ENCODE measurements at places on chromosomes 5 and 9. TPM values are rescaled to one million over a fixed set of nuclear protein-coding genes. Genes with fewer than 3 reads are reported as not detected.
A peak's percentile ranks its signal among the peaks of the same experiment; 100 is the strongest.

Gene IFNB1
- total RNA-seq, result not detected

DNA sequence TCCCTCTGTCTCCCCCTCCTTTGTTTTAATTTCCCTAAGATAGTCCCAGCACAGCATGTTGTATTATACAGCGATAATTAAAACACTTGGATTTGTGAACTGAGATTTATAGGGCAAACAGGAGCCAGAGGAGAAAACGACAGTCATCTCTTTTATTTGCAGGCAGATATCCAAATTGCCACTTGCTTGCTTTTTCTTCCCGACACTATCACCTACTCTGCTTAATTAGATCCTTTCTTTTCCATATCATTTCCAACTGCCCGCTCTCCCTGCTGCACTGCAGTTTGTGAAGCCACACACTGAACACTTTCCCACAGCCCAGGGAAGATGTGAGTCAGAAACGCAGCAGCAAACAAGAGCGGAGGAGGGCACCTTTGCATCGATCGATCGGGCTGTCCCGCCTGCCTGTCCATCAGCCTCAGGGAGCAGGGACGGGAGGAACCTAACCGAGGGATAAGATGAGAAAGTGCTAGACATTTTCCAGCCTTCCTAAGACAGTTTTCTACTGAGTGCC lies 35.8 kb upstream of the SPRY4 start:
- DNase-seq, result peak; percentile 21

DNA sequence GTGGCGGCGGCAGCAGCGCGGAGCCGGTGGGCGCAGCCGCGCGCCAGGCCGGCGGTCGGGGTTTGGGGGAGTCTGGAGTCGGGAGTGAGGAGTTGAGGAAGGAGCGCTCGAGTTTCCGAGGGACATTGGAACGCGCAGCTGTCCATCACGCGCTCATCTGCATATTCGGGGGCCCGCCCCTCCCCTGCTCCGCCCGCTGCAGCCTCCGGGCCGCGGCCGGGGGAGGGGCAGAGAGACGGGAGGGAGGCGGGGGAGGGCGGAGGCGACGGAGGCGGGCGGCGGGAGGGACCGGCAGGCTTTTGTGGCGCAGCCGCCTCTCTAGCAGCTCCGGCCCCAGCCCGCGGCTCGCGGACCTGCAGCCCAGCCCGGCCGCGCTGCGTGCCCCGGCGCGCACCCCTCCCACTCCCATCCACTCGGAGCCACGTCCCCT lies at the start of gene IRX2:
IRX2 (minus strand) TSS at position 86 of the 430 bp plus-strand sequence. CDS start 264 bp downstream, outside the sequence.
- peak; percentile 83 for DNase-seq

DNA sequence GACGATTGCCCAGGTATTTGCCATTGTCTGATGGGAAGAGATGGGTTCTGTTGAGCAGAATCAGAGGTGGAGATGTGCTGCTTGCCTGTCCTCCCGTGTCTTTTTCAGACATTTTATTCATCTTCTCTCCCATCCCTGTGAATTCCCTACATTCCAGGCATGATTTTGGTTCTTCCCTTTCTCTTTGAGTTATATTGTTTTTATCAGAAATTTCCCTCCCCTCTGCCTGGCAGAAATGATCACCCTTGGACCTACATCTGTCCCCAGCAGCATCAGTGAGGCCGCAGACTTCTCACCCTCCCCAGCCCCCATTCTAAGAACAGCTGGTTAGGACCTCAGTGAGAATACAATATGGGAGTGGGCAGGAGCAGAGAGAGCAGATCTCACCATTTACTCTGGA lies 640.2 kb downstream of the CCDC171 start:
- DNase-seq, result no peak

- no peak for DNase-seq
These were observed 86.6 kb downstream of the ACER2 start for GRCh38 chr9:19495186-19496028.

DNA sequence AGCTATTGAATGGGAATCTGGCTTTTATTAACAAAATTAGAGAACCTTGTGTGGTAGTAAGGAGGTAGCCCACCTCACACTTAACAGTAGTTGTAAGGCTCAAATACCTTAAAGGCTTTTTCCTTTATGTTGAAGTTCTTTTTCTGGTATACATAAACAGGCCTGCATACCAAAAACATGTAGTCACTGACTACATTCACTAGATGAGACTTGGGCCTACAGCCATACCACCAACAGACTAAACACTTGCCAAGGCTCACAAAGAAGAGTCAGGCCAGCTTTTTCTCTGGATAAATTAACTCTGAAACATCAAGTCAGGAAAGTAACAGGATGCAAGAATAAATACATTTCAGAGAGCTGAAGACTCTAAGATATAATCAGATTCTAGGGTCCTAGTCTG lies 78.6 kb upstream of the MPDZ start:
- DNase-seq, result peak; percentile 15

DNA sequence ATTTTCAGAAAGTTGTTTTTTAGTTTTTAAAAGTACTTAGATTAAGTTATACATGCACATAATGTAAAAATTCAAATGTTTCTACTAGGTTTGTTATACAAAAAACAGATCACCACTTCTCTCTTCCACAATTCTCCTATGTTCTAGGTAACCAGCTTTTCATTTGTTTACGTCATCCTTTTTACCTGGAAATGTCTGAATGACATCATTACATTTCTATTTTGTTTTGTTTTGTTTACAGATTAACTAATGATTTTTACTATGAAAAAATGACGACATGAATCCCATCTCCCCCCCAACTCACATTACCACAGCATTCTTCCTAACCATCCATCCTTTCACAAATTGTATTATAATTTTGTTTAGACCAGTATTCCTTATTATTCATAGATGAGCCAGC lies 1709.2 kb downstream of the EFNA5 start:
- no peak for DNase-seq

- DNase-seq, result no peak
These were observed 214.9 kb upstream of the WWC1 start for GRCh38 chr5:168076561-168076991.

DNA sequence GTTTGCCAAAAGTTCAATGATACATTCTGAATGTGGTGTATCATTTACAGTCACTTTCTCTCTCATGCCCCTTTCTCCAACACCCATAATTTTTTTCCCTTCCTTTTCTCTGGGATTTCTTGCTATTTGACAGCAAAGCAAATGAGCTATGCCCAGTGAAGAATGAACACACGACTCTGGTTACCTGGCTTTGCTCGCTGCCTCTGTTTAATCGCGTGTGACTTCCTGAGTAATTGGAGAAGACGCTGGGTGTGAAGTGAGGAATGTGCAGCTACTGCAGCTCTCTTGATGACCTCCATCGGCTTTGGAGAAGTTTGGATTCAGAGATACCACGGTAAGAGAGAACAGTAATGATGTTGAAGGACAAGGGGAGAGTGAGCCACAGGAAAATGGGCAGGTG lies 651.8 kb downstream of the KIF4B start:
- DNase-seq, result no peak

DNA sequence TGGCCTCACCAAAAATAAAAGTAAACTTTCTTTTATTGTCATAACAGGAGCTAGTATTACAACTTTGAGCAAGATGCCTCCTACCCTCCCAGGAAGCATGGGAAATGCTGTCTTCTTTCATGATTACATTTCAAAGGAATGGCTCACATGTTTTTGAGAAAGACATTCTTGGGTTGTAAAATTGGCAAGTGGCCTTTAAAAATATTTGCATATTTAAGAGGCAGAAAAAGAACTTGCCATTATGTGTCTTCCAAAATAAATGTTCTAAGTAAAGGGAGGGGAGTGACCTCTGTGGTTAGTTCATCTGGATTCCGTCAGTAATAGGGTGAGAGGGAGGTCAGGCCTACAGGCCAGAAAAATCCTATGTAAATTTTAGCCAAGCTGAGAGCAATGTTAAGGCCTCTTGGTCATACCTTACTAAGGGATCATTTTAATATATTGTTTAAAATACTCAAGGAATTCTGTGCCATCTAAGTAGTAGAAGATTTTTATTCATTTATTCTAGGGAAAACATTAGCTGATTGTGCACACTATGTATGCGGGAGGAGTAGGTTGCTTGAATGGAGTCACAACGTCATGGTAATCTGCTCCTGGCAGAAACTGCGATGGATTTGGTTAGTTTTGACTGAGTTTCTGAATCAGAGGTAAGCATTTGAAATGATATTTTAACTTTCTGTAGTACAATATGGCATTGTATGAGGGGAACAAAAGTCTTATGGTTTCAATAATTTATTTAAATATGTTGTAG lies 1485.7 kb upstream of the CDH9 start:
- peak; percentile 90 for DNase-seq

DNA sequence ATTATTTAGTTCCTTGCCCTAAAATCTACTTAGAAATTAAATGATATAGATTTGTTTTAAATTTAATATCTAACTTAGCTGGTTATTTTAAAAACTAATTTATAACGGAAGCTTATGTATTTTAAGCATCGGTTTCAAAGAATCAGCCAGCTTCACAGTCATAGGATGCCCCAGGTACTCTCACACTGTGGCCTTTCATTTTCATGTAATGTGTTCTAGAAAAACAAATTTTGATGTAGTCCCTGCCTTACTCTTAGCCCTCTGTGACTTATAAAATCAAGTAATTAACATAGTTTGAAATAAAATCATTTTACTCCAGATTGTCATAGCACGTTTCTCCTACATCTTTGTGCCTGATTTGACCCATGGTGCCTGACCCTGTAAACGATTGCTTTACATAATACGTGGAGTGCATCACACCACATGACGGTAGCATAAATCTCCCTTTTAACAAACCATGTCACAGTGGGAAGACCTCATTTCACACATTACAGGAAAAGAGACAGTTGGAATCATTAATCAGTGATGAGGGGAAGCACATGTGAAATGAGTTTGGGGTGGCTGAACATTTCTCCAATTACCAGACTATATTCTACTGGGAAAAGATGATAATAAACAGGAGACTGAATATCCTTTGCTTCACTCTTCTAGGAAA lies 731.5 kb upstream of the CDH9 start:
- no peak for DNase-seq
